ENCODE measurements at places on chromosomes 4 and X.

DNA sequence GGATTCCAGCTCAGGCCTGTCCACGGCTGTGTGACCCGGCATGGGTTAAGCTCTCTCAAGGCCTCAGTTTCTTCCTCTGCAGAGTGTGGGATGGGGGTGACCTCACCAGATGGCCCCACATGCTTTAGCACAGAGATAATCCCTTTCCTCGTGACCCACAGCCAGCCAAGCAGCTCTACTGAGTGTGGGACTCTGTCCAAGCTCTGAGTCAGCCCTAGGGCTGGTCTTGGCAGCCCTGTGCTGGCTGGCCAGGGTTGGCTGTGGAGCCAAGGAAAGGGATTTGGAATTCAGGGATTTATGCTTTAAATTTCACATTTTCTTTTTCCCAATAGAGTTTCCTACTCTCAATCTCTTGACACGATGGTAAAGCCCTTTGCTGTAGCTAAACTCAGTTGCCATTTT, 19.7 kb upstream of the SPON2 start:
- no peak for DNase-seq

DNA sequence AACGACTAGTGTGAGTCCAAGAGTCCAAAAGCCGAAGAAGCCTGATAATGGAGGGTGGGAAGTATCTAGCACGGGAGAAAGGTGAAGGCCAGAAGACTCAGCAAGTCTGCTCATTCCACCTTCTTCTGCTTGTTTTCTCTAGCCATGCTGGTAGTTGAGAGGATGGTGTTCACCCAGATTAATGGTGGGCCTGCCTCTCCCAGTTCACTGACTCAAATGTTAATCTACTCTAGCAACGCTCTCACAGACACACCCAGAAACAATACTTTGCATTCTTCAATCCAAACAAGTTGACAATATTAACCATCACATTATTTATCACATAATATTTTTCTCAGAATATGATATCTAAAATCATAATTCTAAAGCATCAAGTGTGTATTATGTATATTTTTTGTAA, 1055.1 kb upstream of the PCDH10 start:
- DNase-seq, result no peak

- DNase-seq, result peak; percentile 81
These were observed 2.5 kb downstream of the COQ2 start for GRCh38 chr4:83282049-83282535.

- DNase-seq, result no peak
These were observed 5.0 kb downstream of the PLP2 start for GRCh38 chrX:49176421-49177326.

DNA sequence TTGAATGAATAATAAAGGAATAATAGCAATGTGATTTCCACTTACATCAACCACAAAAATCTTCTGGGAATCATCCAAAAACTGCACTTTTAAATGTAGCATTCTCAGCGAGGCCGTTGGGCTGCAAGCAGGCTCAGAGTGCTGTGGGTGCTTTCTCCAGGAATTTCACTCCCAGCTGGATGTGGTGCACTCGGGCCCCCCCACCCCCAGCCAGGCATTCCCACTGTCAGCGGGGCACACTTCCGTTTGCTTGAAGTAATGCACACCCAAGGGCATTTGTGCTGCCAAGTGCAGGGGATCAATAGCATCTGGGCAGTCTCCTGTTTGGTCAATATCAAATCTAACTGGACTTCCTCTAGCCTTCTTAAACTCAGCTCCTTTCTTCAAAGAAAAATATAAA, at the start of gene FRMD7:
Gene FRMD7, minus strand, starts transcription at position 278 of the 400 bp plus-strand sequence. Its CDS starts 176 bp downstream, at position 102.
- DNase-seq, result no peak

DNA sequence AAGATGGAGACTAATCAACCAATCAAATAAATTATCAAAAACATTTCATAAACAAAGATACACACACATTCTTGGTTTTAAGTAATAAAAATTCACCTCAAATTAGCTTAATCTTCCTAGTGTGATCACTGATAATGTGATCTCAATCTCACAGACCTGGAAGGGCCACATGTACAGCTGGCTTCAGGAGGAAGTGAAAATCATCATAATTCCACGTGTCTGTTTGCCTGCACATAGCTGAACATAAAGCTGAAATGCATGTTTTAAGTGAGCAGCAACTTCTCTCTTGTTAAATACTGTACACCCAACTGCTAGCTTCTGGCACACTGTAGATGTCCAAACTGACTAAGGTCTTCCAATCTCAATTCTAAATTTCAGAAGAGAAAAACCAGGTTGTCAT, 53.8 kb downstream of the ARHGAP6 start:
- DNase-seq, result peak; percentile 63
